Thoracic aorta (tissue), 2 donors: ENCODE measurements at places on chromosomes 13 and 19. TPM values are rescaled to one million over a fixed set of nuclear protein-coding genes. Genes with fewer than 3 reads are reported as not detected.

The ZNF534 gene
- 0.49 TPM for total RNA-seq

DNA sequence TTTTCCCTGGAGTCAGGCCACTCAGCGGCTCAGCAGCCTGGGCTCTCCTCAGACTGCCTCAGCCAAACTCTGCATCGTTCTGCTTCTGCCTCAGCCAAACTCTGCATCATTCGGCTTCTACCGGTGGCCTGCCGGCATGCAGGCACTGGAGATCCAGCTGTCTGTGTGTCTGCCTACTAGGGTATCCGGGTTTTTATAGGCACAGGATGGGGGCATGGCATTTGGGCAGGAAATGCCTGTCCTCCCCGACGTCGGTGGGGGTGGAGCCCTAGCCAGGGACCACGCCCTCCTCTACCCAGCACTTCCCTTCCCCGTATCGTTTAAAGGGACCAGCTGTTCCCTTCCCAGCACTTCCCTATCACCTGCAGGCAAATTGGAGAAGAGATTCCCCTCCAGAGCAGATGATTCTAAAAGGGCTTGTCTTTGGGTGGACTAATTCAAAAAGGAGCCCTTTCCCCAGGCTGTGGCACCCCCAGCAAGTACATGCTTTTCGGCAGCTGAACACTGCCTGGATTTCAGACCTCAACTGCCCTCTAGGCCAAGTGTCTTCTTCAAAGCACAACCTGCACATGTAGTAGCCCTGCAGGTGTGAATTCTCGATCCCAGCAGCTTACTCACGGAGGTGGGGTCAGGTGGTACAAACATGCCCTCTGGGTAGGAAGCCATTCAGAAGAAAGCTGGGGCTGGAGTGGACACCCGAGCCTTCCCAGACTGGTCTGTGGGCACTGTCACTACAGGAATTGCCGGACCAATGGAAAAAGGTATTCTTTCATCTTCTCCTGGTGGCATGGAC is 25.4 kb upstream of the GPR12 start:
- DNase-seq: no peak

DNA sequence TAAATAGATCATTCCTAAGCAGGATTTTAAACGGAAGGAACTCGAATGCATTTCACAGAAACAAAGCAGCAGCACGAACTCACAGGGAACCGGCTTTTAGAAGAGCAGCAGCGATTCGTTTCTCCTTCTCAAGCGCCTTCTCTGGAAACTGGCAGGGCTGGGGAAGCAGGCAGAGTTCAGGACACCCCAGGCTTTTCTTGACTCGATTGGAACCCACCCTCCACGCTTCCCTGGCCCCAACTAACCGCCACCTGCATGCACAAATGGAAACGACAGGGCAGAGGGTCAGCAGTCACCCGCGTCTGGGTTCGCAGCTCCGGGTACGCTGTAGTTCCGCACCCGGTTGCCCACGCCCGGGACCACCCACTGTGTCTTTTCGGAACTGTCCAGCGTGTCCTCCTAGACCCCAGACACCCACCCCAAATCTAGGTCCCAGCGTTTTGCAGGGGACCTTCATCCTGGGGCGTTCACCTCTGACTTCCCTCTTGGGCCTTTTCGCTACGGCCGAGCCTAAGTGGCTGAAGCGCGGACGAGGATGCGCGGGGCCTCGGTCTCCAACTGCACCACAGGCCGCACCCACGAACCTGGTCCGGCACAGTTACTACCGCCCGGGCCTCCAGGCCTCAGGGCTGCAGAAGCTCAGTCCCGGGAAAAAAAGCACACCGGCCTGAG is 500 bp downstream of the ZFP30 start:
- DNase-seq: no peak

- DNase-seq: no peak
Measured at GRCh38 chr13:53537586-53537985, 509.0 kb downstream of the OLFM4 start.

GRCh38 chr13:110652764-110653163 is 37.4 kb downstream of the NAXD start:
- DNase-seq: no peak

- DNase-seq: no peak
Measured at GRCh38 chr13:26052337-26052736, 521 bp upstream of the SHISA2 start.

The MYBPC2 gene
- total RNA-seq: 0.14 TPM

- DNase-seq: no peak
Measured at GRCh38 chr13:44755872-44756271, 179.7 kb upstream of the TSC22D1 start.

- DNase-seq: no peak
Measured at GRCh38 chr13:102556806-102557205, 40.0 kb upstream of the TPP2 start.

The ZNF554 gene
- total RNA-seq: 4.4 TPM

DNA sequence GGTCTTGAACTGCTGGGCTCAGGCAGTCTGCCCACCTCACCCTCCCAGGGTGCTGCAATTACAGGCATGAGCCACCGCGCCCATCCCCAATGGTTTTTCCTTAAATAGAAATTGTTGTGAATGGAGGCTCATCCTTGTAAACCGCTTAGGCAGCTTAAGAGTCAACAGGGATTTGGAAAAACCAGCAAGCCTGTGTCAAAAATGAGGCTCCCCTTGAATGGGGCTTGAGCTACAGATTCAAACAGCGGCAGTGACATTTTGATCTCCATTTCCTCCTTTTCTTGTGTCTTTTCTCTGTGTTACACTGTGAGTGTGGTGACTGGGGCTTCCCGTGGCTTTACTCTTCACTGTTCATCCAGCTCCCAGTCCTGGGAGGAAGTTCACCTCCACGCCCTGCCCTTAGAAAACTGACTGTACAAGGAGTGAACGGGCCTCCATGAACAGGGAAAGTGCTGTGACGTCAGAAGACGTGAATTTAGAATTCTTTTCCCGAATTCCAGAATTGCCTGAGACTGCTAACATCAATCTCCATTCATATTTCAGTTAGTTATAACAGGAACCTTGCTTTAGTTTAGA is 15.3 kb upstream of the RAB8A start:
- no peak for DNase-seq

- DNase-seq: no peak
Measured at GRCh38 chr19:743168-743687, 7.7 kb upstream of the MISP start.

The LHB gene
- total RNA-seq: not detected

The MIA gene
- total RNA-seq: not detected

DNA sequence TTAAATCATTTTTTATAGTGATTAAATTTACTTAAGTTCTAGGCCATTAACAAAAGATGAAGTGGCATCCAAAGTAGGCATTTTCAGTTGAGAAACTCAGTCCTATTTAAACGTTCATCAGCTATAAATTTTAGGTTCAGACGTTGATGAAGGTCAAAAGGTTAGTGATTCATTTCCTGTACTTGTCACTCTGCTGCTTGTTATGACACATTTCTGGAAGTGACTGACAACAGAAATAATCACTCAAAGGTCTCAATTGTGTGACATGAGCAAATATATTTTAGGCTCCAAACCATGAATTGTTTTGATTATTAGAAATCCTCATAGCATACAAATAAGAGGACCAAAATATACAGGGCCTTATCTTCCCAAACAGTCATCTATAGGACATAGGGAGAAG is 10.3 kb upstream of the EDNRB start:
- DNase-seq: no peak

- DNase-seq: no peak
Measured at GRCh38 chr19:44002212-44002565, 568 bp upstream of the ZNF230 start.

DNA sequence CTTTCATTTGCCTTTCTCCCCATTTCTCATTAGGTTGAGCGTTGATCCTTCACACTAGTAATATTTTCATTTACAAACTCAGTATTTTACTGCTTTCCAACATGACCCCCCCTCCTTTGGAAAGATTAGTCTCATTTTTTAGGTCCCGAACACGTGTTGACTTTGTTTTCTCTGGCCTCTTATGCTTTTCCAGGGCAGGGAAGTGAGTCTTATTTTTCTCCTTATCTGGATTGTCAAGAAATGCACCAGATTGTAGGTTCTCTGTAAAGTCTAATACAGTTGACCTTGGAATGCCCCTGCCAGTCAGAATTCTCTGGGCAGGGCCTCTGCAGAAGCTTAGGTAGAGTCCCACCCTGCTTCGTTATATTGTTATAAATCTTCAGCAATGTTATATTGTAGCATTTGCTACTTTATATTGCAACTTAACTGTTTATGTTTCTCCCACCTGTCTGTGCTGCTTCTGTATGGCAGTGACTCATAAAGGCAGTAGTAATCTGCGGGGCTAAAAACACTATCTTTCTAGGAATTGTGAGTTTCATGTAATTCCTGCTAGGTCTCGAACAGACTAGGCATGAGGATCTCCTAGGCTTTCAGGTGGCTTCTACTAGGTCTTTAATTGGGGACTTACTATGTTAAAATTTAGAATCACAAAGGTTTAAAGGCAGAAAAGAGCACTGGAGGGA is 2.0 kb downstream of the TDRD3 start:
- no peak for DNase-seq

GRCh38 chr19:41541990-41542584 is 33.9 kb upstream of the CEACAM21 start:
- no peak for DNase-seq

The PCDH20 gene
- 12.0 TPM for total RNA-seq

The LRP3 gene
- 50.9 TPM for total RNA-seq

The ARHGAP45 gene
- 42.6 TPM for total RNA-seq

DNA sequence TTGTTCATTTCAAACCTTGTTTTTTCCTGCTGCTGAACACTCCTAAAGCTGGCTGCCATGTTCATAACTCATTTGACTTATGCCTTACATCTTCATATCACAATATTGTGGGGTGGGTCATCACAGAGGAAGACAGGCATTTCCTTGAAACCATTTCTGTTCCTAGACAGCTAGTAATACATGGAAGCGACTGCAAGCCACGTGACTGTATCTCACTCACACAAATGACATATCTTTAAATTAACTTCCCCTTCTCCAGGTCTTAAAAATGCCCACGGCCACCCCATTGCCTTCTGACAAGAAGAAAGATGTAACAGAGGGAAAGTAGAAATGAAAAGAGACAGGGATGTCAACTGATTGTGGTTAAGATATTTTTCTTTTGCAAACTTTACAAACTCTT is 236.8 kb downstream of the LMO7 start:
- DNase-seq: no peak

DNA sequence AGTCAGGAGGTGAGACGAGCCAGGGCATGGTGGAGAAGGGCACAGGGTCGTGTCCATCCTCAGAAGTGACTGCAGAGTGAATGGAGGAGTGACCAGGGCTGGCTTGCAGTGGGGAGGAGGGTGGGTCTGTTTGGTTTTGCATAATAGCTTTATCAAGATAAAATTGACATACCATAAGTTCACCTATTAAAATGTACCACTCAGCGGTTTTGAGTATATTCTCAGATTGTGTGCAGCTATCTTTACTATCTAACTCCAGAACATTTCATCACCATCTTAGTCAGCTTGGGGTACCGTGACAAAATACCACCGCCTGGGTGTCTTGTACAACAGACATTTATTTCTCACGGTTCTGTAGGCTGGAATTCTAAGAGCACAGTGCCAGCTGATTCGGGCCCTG is 13.2 kb downstream of the ZNF8 start:
- no peak for DNase-seq

- DNase-seq: no peak
Measured at GRCh38 chr13:68076046-68076445, 845.9 kb upstream of the PCDH9 start.

- no peak for DNase-seq
Measured at GRCh38 chr13:86174622-86175021, 375.4 kb upstream of the SLITRK6 start.

The ZNF506 gene
- 55.5 TPM for total RNA-seq

The LILRA2 gene
- 0.68 TPM for total RNA-seq

DNA sequence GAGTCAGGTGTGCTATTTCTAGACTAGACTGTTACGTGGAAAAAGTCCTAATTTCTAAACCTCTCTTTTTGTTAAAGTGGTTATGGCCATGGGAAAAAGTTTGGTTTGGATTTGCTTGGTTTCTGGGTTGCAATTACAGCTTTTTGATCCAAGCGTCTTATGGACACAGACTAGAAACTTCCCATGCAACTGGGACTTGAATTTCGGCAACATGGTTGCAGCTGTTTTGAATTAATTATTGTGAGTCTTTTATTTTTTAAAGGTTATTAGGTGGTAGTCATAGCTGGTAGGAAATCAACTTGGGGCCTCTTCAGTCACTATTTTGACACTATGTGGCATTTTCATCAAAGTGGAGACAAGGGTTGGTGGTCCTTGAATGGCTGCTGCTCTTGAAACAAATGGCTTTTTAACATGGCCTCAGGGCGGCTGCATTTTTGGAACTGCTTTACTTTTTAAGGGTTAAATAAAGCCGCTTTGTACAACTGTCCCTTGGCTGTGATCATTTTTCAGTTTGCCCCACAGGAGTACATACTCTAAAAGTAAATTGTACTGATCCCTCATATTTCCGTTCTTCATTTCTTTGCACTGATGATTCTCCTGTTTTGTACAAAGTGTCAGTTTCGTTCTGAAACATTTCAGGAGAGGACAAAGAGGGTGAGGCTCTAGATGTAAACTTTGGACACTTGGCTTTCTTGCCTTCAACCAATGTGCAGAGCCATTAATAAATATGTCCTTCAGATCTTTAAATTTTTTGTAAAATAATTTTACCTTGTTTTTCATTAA is 15.9 kb downstream of the HNRNPM start:
- no peak for DNase-seq

DNA sequence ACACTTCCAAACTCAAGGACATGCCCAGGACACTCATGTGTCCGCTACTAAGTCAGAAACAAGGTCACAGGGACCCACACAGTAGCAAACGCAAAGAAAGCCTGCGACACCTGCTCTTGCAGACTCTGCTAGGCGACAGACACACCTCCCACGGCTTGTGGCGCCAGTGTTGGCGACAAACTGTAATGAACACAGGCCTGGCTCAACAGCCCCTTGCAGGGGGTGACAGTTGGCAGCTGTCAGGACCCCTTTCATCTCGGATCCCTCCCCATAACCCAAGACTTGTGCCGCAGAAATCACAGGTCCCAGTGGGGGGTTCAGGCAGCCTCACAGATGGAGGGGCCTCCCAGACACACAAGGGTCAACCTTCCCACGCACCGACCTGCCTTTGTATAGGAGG is 364 bp downstream of the CKM start:
- DNase-seq: no peak

The GPR12 gene
- not detected for total RNA-seq

- DNase-seq: no peak
Measured at GRCh38 chr13:113013878-113014751, 45.1 kb downstream of the MCF2L start.

DNA sequence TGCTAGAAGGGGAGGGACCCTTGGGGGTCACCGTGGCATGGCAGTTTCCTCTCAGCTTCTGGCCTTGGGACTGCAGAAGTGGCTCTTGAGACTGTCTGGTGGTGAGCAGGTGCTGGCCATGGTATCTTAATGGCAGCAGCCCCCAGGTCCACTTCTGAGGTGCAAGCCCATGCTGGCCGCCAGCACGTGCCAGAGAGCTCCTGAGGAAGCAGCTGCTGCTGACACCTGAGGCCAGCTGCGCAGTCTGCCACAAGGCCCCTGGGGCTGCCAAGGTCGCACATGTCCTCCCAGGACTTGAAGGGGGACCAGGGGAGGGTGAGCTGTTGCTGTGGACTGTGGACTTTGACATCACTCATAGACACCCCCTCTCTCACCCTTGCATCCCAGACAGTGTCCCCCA is 48.0 kb downstream of the NFIX start:
- no peak for DNase-seq

The KLK12 gene
- not detected for total RNA-seq

The ARHGEF18 gene
- 21.8 TPM for total RNA-seq

The PSG11 gene
- not detected for total RNA-seq

GRCh38 chr13:22482496-22483000 is 698.2 kb upstream of the SGCG start:
- no peak for DNase-seq
